Activated CD8-positive, alpha-beta memory T cell treated with anti-CD3 and anti-CD28 coated beads for 1 hour (primary cell): ENCODE measurements at places on chromosomes 2 and 18.
A peak's percentile ranks its signal among the peaks of the same experiment; 100 is the strongest.

GRCh38 chr2:106944215-106944614, 58.2 kb upstream of the ST6GAL2 start:
- no peak for DNase-seq

DNA sequence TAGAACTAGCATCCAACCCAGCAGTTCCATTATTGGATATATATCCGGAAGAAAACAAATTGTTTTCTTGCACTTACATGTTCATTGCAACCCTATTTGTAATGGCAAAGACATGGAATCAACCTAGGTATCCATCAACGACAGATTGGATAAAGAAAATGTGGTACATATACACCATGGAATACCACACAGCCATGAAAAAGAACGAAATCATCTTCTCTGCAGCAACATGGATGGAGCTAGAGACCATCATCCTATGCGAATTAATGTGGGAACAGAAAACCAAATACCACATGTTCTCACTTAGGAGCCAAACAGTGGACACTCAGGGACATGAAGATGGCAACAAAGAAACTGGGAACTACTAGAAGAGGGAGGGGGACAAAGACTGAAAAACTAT, 352.7 kb downstream of the CDH2 start:
- no peak for DNase-seq

DNA sequence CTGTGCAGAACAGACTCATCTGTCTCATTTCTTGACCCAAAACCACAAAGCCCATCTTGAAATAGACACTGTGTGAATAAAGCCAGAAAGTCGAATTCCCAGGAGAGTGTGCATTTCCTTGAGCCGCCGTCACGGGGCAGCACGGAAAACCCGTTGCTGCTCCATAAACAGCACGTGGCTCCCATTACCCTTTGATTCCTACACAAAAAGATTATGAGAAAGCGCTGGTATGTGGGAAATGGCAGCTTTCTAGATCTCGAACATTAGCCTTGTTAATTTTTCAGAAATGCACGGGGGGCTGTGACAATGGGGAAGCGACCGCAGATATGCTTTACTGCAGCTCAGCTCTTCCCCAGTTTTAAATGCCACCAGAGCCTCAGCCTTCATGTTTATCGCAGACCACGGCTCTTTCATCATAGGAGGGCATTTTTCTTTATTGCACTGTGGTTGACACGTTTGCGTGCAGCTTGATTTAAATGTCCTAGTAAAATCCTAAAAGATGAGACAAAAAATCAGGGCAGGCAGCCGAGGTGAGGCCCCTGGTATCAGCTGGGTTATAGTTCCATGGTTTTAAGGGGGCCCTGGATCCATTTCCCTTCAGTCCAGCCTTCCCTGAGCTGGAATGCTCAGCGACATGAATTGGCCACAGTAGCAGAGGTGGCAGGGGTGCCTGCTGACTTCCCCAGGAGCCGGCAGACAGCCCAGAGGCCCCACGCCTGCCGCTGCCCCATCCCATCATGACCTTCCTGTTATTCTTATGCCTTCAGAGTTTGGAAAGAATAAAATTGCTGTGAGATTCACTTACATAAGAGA, 249.3 kb downstream of the NDUFA10 start:
- no peak for DNase-seq

- no peak for DNase-seq
Measured at GRCh38 chr2:121186261-121186660, 98.7 kb downstream of the TFCP2L1 start.

DNA sequence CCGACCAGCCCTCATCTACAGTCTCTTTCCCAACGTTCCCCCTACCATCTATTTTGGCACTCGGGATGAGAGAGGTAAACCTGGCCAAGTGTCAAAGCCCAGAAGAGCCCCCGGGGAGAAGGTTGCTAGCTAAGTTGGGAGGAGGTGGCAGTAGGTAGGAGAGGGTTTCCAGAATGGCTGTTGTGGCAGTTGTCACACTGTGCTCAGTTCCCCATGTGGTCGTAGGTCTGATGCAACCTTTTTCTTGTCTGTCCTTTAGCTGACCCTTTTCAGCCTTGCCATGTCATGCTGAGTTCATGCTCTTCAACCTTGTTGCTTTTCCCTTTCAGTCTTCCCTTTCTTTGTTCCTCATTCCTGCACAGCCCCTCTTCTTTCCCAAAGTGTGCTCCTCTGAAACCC, 34.5 kb downstream of the TTLL4 start:
- no peak for DNase-seq

- DNase-seq: no peak
Measured at GRCh38 chr2:18799397-18799796, 210.0 kb upstream of the NT5C1B start.

- DNase-seq: no peak
Measured at GRCh38 chr18:32919799-32920198, 147.0 kb upstream of the KLHL14 start.

DNA sequence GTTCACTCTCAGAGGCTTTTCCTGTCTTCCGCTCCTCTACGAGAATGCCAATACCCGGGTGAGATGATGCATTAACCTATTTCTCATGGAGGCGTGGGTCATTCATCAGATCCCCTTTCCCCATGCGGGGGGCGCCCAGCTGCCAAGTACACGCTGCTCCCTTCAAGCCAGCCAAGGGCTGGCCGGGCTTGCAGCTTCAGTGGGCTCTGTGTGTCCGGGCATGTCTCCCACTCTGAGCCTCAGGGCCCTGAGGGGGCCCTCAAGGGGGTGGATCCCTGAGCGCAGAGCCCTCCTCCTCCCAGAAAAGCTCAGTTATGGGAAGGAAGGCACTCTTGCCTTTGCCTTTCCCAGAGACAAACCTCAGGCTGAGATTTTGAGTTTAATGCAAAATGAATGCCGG, 431.8 kb upstream of the MYT1L start:
- no peak for DNase-seq

DNA sequence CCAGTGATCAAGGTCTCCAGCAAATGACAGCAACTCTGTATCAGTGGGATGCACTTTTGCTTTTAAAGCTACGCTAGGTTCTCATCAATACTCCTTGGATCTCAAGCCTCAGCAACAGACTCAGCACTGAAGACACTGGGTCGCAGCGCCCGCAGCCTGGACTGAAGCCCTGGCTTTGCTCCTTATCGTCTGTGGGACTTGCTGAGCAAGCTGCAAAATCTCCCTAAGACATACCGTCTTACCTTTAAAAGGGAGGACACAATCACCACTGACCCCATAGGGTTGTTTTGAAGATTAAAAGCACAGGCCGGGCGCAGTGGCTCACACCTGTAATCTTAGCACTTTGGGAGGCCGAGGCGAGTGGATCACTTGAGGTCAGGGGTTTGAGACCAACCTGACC, 8.1 kb downstream of the CYB5A start:
- no peak for DNase-seq

- no peak for DNase-seq
Measured at GRCh38 chr18:46425511-46425910, 231.5 kb downstream of the LOXHD1 start.

- DNase-seq: no peak
Measured at GRCh38 chr2:100765481-100765880, 54.5 kb upstream of the NPAS2 start.

- DNase-seq: no peak
Measured at GRCh38 chr2:191650896-191651773, 26.8 kb upstream of the NABP1 start.

GRCh38 chr2:106159866-106160785, 34.0 kb downstream of the UXS1 start:
- DNase-seq: peak; percentile 37

DNA sequence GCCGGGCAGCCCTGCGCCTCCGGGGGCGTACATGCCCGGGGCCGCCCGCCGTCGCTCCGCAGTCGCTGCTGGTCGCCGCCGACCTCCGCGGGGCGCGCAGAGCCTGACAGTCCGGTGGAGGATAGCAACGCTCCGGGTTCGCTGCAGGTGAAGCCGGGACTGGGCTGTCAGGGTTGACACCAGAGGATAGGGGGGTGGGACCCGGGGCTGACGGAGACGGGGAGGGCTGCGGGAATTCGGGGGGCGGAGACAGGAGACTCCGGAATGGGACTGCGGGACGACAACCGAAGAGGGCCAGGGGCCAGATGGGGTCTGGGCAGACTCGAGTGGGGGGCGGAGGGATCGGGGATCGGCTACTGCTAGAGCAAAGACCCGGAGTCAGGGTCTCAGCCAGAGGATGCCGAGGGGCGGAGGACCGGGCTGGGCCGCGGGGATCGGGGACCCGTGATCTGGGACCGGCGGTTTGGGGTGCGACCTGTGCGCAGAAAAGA, 403 bp downstream of the TMEM127 start:
- peak; percentile 9 for DNase-seq

GRCh38 chr18:37336568-37337285, 228.9 kb downstream of the CELF4 start:
- no peak for DNase-seq

GRCh38 chr2:145460112-145460511, 940.2 kb upstream of the ZEB2 start:
- no peak for DNase-seq

GRCh38 chr18:26470011-26470637, 78.2 kb downstream of the KCTD1 start:
- DNase-seq: no peak

DNA sequence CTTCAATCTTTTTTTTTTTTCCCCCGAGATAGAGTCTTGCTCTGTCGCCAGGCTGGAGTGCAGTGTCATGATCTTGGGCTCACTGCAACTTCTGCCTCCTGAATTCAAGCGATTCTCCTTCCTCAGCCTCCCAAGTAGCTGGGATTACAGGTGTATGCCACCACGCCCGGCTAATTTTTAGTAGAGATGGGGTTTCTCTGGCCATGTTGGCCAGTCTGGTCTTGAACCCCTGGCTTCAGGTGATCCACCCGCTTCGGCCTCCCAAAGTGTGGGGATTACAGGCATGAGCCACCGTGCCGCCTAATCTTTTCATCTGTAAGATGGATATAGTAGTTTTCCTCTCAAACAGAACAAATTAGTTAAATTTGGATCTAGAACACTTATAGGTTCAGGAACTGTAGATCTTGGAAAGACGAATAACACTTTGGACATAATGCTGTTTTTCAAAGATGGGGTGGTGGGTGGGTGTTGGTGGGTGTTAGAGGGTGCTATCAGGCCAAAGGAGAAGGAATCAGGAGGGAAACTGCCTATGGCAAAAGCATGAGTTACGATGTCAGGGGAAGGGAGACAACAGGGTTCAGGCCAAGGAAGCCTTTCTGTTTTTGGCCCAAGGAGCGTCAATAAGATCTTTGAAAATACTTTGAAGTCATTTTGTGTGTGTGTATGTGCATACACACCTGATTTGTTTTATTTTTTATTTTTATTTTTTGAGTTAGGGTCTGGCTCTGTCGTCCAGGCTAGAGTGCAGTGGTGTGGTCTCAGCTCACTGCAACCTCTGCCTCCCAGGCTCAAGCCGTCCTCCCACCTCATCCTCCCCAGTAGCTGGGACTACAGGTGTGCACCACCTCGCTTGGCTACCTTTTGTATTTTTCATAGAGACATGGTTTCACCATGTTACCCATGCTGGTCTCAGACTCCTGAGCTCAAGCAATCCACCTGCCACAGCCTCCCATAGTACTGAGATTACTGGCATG, 6.8 kb downstream of the RPL37A start:
- DNase-seq: no peak

DNA sequence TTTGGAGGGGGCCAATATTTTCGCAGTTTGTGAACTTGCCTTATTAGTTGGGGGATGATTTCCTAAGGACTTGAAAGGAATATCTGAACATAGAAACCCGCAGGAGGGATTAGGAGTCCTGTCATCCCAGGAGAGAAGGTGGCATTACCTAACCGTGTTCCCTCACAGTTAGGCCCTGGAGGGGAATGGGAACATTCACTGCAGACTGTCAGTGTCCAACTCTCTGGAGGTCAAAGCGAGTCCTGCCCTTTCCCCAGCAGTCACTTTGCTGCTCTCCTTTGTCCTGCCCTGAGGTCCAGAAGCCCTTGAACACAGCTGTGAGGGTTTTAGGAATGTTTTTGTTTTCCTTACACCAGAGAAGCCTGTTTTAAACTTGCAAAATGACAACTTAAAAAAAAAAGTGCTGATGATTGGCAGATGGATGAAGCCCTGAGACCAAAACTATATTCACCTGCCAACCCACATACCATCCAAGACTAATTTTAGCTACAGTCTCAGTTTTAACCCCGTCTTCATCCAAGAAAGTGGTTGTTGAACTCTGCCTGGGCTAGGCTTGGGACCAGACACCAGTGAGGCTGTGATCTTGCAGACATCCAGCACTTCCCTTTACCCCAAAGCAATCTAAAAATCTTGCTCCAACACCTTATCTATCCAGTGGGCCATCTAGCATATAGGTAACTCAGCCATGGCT, 90.5 kb upstream of the MEX3C start:
- DNase-seq: no peak

DNA sequence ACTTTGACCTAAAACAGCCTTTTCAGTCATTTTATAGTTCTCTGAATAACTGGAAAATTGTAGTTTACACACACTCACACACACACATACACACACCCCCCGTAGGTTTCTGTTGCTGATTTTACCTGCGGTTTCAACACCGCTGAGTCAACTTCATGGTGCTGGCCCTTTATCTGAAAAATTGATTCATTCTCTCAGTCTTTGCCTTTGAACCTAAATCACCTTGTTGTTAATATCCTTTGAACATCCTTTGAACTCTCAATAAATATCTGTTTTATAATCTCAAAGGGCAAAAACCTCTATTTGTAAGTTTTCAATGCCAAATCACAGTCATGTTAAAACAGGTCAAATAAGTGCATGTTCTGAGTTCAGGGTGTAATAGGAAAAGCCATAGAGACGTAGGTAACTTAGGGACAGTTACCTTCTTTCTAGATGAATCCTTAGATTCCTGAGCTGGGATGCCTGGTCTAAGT, 109.0 kb upstream of the BZW1 start:
- DNase-seq: no peak

GRCh38 chr2:230873661-230874401, 9.1 kb downstream of the ITM2C start:
- no peak for DNase-seq

DNA sequence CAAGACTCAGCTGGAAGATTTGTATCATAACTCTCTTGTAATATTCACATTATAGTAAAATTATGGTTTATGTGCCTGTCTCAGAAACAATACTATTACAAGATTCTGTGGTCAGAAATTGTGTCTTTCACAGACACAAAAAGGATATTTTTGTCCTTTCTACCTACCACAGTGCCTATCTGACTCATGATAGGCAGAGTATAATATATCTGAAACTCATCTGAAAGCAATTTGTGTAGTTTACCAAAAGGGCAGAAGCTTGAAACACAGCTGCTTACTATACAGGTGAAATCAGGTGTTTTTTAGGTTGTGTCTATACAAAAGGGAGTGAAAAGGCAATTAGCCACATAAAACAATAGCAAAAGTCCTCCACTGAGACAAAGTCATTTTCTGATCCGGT, 10.9 kb downstream of the TMEM200C start:
- DNase-seq: no peak
